ENCODE measurements at places on chromosomes 5 and 9. TPM values are rescaled to one million over a fixed set of nuclear protein-coding genes. Genes with fewer than 3 reads are reported as not detected.

Gene AJM1
- 8.7 TPM for total RNA-seq

Gene PPP1R26
- total RNA-seq = 2.9 TPM

Gene OR1J2
- not detected for total RNA-seq

Gene TYRP1
- not detected for total RNA-seq

Gene SELENOP
- total RNA-seq = 0.13 TPM

Gene BRINP1
- total RNA-seq = not detected

Gene ZFP2
- total RNA-seq = 0.15 TPM

Gene SLC6A3
- total RNA-seq = not detected

Gene SCGB3A2
- not detected for total RNA-seq

Gene SLC4A9
- total RNA-seq = 0.43 TPM

Gene CCL27
- not detected for total RNA-seq

Gene SLC1A3
- total RNA-seq = not detected

Gene FAM221B
- not detected for total RNA-seq

Gene LHX2
- total RNA-seq = not detected

Gene GCNT1
- total RNA-seq = 13.3 TPM

Gene LCN9
- total RNA-seq = not detected

Gene PCDHA4
- total RNA-seq = not detected
